Activated naive CD4-positive, alpha-beta T cell treated with anti-CD3 and anti-CD28 coated beads for 36 hours (primary cell): ENCODE measurements at places on chromosomes 2 and 18. TPM values are rescaled to one million over a fixed set of nuclear protein-coding genes. Genes with fewer than 3 reads are reported as not detected.

DNA sequence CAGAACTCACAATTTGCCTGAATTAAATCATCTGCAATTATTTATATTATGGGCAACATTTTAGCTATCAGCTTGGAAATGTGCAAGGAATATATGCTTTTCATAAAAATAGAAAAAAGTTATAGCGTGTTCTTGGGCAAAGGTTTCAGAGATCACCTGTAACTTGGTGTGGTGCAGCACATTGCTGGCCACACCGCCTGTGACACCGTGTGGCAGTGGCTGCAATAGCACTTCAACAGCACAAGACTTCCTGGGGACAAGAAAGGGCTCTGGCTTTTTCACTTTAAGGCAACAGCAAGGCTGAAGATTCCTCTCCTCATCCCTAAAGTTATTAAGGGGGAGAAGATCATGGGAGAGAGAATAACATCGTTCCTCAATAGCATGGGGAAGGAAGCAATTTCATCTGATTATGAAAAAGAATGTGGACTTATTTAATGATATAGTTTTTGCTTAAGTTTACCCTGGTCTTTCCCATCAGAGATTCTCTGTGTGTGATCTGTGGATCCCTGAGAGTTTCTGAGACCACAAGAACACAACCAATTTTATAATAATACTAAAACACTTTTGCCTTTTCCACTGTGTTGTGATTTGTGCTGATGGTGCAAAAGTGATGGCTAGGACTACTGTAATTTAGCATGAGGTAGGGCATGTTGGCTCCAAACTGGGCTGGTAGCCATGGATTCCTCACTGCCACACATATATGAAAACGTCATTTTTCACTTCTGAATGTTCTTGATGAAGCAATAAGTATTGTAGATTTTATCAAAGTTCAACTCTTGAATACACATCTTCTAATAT is 15.0 kb upstream of the SERPINB3 start:
- no peaks in the 10 kb centered on the region for H3K4me1 ChIP-seq
- H3K36me3 ChIP-seq, result no peaks in the 10 kb centered on the region
- H3K4me3 ChIP-seq, result no peak overlapping the region
- peak; percentile 4 for DNase-seq
- H3K27ac ChIP-seq, result no peak overlapping the region

- DNase-seq, result no peak
- no peaks in the 10 kb centered on the region for H3K36me3 ChIP-seq
- peaks cover 49% of the 10 kb centered on the region for H3K4me1 ChIP-seq
- peak overlapping the region; percentile 80 for H3K4me3 ChIP-seq
Observed at GRCh38 chr2:202638721-202639120, 4.0 kb downstream of the FAM117B start.

GRCh38 chr18:8711736-8712135 is 6.4 kb downstream of the MTCL1 start:
- H3K4me1 ChIP-seq, result peaks cover 3% of the 10 kb centered on the region
- no peak overlapping the region for H3K4me3 ChIP-seq
- no peak overlapping the region for H3K27ac ChIP-seq
- no peak for DNase-seq
- peaks cover 22% of the 10 kb centered on the region for H3K27me3 ChIP-seq
- no peaks in the 10 kb centered on the region for H3K36me3 ChIP-seq

DNA sequence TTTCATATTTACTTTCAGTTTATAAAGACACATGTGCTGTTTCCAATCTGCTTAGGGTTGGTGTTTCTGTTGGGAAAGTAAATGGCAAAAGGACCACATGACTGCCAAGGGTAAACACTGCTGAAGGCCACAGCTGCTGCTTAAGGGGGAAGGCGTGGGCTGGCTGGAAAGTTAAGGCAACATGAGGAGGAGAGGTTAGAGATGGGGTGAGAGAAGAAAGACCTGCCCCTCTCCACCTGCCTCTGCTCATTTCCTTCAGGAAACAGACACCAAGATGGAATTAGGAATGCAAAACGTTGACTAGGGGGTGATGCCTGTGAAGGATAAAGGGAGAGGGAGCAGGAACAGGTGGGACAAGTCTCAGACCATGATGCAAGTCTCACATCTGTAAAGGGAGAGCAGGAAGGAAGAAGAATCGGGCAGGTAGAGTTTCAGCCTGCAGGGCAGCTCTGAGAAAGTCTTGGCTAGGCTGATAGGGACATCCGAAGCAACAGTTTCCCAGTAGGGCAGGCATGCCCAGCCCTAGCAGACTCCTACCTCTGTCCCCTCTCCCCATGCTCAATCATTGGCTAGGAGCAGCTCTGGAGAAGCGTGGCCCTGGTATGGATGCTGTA is 86.0 kb downstream of the CDC42EP3 start:
- H3K27ac ChIP-seq, result peak overlapping the region; percentile 61
- peaks cover 74% of the 10 kb centered on the region for H3K4me1 ChIP-seq
- H3K36me3 ChIP-seq, result no peaks in the 10 kb centered on the region
- no peak for DNase-seq
- H3K4me3 ChIP-seq, result peak overlapping the region; percentile 47

The ALPG gene
- not detected for total RNA-seq

GRCh38 chr2:96830044-96830562 is 13.7 kb downstream of the ANKRD23 start:
- no peaks in the 10 kb centered on the region for H3K4me1 ChIP-seq
- H3K27me3 ChIP-seq, result no peaks in the 10 kb centered on the region
- no peak for DNase-seq
- no peak overlapping the region for H3K27ac ChIP-seq

DNA sequence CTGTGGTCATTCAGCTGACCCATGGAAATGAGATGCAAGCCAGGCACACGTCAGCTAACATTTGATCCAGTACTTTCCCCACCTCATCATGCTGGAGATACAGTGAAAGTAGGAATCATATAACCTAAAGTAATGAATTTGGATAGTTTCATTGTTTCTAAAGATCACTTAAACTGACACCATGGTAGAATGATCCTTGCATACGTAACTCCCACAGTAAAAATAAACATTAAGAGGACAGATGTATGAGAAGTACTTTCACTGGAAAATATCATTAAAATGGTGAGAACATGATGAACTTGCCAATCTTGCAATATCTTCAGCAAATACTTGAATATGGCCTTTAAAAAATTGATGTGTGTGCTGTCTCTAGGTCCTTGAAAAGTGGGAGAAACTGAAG is 85.4 kb downstream of the MAIP1 start:
- H3K36me3 ChIP-seq, result peaks cover 1% of the 10 kb centered on the region
- H3K27ac ChIP-seq, result no peak overlapping the region
- no peaks in the 10 kb centered on the region for H3K4me1 ChIP-seq
- no peak overlapping the region for H3K4me3 ChIP-seq
- no peak for DNase-seq
- no peaks in the 10 kb centered on the region for H3K27me3 ChIP-seq

GRCh38 chr2:44848026-44848425 is 93.5 kb upstream of the SIX3 start:
- H3K27ac ChIP-seq, result no peak overlapping the region
- H3K4me1 ChIP-seq, result peaks cover 5% of the 10 kb centered on the region
- H3K4me3 ChIP-seq, result no peak overlapping the region
- H3K27me3 ChIP-seq, result peaks cover 24% of the 10 kb centered on the region
- H3K36me3 ChIP-seq, result no peaks in the 10 kb centered on the region

The CSRNP3 gene
- total RNA-seq, result not detected

DNA sequence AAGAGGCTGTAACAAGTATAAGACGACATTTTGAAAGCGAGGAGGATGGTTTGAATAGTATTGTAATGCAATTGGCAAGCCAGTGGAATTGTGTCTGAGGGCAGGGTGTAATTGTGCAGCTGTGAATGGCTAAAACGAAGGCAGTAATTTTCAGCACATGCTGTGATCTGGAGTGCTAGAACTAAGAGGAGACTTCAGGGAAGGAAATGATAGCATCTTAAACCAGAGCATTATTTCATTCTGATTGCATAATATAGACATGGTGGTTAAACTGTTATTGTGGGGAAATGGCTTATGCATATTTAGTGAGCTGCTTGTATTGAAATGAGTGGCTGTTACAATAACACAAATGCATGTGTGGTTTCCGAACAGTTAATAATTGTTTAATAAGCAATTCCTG is 36.3 kb downstream of the THSD7B start:
- no peak overlapping the region for H3K27ac ChIP-seq
- no peaks in the 10 kb centered on the region for H3K36me3 ChIP-seq
- peaks cover 1% of the 10 kb centered on the region for H3K27me3 ChIP-seq
- DNase-seq, result no peak

- no peak overlapping the region for H3K4me3 ChIP-seq
- no peak for DNase-seq
- H3K4me1 ChIP-seq, result no peaks in the 10 kb centered on the region
- H3K27me3 ChIP-seq, result no peaks in the 10 kb centered on the region
- peaks cover 22% of the 10 kb centered on the region for H3K36me3 ChIP-seq
Observed at GRCh38 chr2:99275882-99276281, 20.4 kb upstream of the LYG2 start.

DNA sequence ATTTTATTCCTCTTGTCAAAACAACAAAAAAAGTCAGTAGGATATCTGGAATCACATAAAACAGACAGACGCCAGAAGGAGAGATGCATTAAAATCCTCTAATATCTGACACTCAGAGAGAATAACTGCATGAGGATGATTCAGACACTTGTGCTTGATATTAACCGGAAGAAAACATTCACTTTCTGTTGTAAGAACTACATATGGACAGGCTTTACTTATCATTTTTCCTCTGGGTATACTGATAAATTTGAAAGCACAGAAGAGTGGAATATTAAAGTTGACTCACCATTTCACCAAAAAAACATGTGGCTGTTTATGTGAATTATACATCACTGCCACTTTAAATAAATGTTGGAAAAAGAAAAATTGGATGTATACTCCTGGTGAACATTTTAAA is 589.1 kb upstream of the CDH2 start:
- H3K4me3 ChIP-seq, result no peak overlapping the region
- H3K36me3 ChIP-seq, result no peaks in the 10 kb centered on the region
- no peak overlapping the region for H3K27ac ChIP-seq
- no peaks in the 10 kb centered on the region for H3K27me3 ChIP-seq
- H3K4me1 ChIP-seq, result no peaks in the 10 kb centered on the region

- no peaks in the 10 kb centered on the region for H3K27me3 ChIP-seq
- peaks cover 17% of the 10 kb centered on the region for H3K36me3 ChIP-seq
- H3K4me1 ChIP-seq, result peaks cover 28% of the 10 kb centered on the region
- H3K4me3 ChIP-seq, result no peak overlapping the region
- DNase-seq, result no peak
- H3K27ac ChIP-seq, result no peak overlapping the region
Observed at GRCh38 chr2:97911922-97912575, 83.7 kb downstream of the TMEM131 start.
